ENCODE measurements at places on chromosomes 7 and 10. TPM values are rescaled to one million over a fixed set of nuclear protein-coding genes. Genes with fewer than 3 reads are reported as not detected.
A peak's percentile ranks its signal among the peaks of the same experiment; 100 is the strongest.

DNA sequence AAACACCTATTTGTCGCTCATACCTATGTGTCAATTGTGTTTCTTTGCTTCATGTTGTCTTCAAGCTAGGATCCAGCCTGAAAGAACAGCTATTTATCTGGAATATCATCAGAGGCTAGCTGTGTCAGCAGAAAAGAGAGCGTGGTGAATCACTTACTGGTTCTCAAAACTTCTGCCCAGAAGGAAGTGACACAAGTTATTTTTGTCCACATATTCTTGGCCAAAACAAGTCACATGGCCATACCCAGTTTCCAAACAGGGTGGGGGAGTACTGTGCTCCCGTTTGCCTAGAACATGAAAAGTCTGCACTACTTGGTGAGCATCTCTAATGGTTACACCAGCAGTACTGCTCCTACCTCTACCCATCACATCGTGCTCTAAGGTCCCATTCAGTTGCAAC is 160.9 kb upstream of the CSTF2T start:
- DNase-seq, result no peak

DNA sequence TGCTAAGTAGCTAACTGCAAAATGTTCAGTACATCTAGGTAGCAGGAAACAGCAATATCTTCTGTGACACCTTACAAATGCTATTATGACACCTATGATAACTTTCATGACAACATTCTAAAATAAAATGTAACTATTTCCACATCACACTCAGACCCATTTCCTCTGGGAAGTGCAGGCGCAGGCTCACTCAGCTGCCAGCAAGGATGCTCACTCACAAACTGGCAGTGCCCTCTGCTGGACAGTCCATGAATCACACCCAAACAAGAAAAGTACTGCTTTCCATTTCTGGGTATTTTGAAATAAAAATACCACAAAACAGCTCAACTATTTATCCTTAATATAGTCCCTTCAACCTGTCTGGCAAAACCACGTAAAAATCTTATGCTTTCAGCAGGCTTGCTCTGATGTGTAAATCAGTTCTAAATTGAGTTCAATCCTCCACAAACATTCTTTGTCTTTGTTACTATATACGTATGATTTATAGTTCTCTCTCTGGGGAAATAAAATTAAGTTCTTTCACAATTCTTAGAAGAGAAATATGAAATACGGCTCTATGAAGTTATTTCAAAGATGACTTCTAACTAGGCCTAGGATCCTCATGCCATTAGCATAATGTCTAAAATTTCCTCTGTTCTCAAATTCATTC is 176.6 kb downstream of the PARD3 start:
- DNase-seq, result peak; percentile 76

GRCh38 chr10:95306318-95306650 is 15.5 kb upstream of the PDLIM1 start:
- no peak for DNase-seq

- DNase-seq, result no peak
These were observed 1203.2 kb downstream of the SORCS3 start for GRCh38 chr10:105844241-105844640.

GRCh38 chr7:130182990-130183389 is 22.2 kb downstream of the TMEM209 start:
- no peak for DNase-seq

Gene CCDC71L
- 9.8 TPM for total RNA-seq

Gene CNTNAP2
- 0.03 TPM for total RNA-seq

Gene CYP26C1
- 0.18 TPM for total RNA-seq

Gene PRLHR
- not detected for total RNA-seq

Gene TMEM196
- not detected for total RNA-seq
